ENCODE measurements at places on chromosomes 2 and 18. TPM values are rescaled to one million over a fixed set of nuclear protein-coding genes. Genes with fewer than 3 reads are reported as not detected.
A peak's percentile ranks its signal among the peaks of the same experiment; 100 is the strongest.

HRH4 gene
- total RNA-seq, result not detected

EMILIN2 gene
- total RNA-seq, result 8.0 TPM

PLEKHH2 gene
- total RNA-seq, result 0.45 TPM

ITPRIPL1 gene
- total RNA-seq, result 0.80 TPM

DNA sequence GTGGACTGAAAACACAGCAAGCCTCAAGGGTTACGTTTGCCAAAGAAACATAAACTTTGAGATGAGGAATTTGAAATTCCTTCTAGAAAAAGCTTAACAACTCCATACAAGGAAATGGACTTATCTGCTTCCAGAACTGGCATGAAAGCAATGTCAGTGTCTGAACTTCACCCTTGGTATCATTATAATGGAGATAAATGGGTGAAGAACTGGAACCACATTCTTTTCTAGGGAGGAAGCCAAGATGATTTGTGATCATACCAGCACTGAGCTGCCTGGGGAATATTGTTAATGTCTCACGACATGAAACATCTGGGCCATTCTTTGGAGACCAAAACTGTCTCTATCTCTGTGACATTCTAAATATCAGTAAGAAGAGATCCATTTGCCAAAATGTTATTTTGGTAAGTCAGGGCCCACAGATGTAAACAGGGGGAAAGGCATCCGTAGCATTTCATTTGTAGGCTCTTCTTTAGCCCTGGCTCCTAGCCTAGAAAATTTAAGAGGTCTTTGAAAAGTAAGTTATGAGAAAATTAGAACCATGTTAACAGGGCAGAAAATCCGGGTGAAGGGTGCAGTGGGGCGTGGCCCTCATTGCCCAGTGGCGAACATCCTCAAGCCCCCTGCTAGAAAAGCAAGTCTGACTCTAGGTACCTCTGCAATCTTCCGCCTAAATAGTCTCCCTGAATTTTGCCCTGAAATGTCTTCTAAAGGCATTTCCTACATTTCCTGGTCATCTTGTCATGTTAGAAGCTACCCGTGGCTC is 295.3 kb upstream of the EPAS1 start:
- peak; percentile 14 for DNase-seq

- no peak for DNase-seq
Observed at GRCh38 chr2:69175790-69176715, 163.1 kb downstream of the ANTXR1 start.

GRCh38 chr2:53949457-53949856 is 21.3 kb downstream of the PSME4 start:
- DNase-seq, result no peak

DNA sequence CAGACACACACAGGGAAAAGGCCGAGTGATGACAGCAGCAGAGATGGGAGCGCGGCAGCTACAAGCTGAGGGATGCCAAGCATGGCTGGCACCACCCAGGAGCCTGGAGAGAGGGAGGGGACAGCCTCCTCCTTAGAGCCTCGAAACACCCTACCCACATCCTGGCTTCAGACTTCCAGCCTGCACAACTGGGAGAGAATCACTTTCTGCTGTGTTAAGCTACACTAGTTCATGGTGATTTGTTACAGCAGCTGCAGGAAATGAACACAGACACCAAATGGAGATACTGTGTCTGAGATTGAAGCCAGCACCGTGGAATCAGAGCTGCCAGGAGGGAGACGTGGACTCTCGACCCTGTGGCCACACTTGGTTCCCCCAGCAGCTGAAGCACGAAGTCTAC is 27.5 kb upstream of the FOSL2 start:
- DNase-seq, result no peak

- no peak for DNase-seq
Observed at GRCh38 chr2:181122601-181123000, 142.2 kb downstream of the UBE2E3 start.

DNA sequence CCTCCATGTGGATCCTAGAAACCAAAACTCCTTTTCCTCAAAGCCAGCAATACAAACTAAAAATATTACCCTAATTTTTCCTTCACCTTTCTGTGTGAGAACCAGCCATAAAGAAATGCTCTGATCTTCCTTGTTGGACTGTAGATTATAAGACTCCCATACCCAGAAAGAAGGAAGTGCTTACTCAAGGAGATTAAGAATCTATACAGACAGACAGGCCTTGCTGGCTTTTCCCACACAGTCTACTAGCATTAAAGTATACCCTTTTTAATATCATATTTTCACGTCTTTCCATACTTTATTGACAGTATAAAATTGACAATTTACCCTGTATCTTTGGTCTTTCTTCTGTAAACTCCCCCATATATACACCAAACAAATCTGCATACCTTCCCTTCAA is 139.0 kb downstream of the GULP1 start:
- DNase-seq, result no peak

DNA sequence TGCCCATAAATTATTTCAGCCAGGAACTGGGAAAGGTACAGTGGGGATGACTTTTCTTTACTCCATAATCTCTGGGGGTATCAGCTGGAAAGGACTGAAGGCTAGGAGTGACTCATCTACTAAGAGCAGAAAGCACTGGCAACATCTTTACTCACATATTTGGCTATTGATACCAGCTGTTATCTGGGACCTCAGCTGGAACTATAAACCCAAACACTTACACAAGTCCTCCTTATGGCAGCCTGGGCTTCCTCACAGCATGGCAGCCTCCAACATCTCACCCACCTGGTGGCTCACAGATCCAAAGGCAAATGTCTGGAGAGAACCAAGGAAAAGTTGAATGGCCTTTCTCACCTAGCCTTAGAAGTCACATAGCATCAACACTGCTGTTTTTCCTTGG is 379.0 kb upstream of the RND3 start:
- peak; percentile 19 for DNase-seq

GRCh38 chr18:47586418-47587070 is 335.1 kb upstream of the SKOR2 start:
- no peak for DNase-seq

- no peak for DNase-seq
Observed at GRCh38 chr2:240968731-240969624, 29.4 kb upstream of the SNED1 start.

DNA sequence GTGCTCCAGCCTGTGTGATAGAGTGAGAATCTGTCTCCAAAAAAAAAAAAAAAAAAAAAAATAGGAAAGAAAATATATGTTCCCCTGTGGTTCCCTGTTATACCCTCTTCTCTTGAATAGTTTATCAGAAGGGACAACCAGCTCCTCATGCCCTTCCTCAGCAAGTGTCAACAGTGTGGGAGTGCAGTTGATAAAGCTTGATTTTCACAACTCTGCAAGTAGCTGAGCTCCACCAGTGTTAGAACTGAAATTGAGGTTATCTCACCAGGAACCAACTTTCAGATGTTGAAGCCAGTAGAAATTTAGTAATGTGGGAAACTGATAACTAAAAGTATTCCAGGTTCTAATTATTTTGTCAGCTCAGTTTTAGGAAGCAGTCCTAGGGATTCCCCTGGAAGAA is 25.1 kb downstream of the NEDD4L start:
- no peak for DNase-seq

GRCh38 chr2:22499082-22499839 is 885.7 kb upstream of the KLHL29 start:
- no peak for DNase-seq

All from HFFc6 (cell line).